C1 segment of cervical spinal cord (tissue), 14 donors: ENCODE measurements at places on chromosomes 7 and 10.

DNA sequence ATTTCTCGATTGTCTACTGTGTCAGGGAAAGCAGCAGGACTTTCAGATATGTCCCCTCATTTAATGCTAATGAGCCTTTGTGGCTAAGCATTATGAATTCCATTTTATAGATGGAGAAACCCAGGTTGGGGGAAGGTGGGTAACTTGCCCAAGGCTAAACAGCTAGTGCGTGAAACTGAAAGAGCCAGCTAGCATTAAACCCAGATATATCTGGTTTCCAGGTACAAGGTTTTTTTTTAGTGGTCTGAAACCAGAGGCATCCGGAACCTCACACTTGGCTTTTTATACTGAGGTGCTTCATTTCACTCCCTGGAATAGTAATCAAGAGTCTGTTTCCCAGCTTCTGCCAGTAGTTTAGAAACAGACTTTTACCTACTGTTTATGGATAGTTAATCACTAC lies 694.8 kb downstream of the PHTF2 start:
- no peak for DNase-seq

- DNase-seq, result no peak
Observed at GRCh38 chr10:91528080-91528479, 104.8 kb downstream of the PPP1R3C start.

DNA sequence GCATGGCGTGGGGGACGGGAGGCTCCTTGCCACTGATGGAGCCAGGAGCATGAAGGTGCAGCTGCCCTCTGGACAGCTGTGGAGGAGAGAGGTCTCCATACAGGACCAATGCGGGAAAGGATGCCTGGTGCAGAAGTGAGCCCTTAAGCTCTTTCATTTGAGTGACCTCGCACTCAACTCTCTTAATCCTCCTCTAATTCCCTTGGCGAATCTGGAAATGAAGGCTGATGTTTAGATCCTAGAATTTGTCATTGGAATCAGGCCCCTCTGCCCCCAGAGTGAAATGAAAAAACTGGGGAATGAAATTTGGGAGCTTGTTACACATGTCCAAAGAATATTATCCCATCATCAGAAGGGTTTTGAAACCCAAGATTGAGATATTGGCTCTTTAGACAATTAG lies 639.5 kb downstream of the LRMDA start:
- no peak for DNase-seq

DNA sequence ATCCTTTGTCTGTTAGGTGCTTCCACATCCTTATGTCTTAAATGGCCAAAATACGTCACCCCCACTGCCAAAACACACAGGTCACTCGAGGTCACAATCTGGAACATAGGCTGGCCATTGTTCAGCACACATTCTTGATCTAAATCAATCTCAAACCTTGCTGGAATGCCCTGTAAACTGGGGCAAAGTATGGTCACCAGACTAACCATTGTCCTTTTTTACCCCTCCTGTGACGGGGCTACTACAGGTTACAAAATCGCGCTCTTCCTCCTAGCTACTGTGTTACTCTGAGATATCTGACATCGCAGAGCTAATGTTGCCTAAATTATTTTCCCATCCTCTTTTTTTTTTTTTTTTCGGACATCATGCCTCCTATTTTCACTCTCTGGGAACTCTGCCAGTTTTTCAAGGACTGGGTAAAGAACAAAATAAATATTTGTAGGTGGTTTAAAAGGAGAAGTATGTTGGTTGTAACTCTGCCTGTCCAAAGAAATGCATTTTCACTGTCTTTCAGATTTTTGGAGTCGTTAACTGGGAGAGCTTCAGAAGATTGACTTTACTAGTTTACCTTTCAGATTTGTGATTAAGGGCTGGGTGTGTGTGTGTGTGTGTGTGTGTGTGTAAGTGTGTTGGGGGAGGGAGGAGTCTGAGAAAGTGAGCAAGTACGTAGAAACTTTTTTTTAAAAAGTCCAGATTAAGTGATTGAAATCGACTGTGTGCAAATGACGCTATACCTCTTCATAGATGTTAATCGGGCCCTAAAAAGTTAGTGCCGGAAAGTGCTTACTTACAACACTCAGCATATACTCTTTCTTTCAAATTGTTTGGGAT lies 942 bp upstream of the KIAA1217 start:
- no peak for DNase-seq

DNA sequence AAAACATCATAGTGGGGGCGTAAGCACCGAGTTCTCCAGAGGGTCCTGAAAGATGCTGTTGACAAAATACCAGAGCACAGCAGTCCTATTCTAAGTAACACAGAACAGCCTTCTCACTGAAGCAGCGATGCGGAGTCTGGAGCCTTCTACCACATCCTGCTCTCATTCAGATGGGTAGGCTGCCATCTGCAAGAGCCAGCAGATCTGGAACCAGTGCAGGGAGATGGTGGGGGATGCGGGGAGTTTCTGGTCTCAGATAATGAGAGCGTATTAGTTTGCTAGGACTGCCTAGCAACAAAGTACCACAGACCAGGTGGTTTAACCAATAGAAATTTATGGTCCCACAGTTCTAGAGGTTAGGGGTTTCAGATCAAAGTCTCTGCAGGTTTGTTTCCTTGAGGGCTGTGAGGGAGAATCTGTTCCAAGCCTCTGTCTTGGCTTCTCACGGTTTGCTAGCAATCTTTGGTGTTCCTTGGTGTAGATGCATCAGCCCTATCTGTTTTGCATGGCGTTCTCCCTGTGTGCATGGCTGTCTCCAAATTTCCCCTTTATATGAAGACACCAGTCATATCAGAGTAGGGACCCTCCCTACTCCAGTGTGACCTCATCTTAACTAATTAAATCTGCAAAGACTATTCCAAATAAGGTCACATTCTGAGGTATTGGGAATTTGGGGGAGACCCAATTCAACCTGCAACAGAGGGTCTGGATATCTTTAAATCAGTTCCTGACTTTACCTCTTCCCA lies 52.0 kb upstream of the STEAP1B start:
- DNase-seq, result no peak

DNA sequence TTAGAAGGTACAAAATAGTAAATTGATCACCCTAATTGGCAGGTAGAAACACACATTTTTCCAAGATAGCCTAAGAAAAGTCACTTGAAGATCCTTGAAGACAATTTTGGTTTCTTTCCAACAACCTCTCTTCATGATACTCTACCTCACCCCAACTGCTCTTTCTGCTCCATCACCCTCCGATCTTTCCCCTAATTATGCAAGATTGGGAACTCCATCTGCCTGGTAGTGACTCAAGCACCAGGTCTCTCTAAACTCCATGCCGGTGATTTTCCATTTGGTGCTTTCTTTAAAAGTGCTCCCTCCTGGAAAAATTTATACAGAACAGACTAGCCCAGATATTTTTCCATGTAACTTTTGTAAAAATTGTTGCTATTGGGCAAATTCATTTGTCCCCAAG lies 1.1 kb upstream of the AKR1B1 start:
- no peak for DNase-seq

DNA sequence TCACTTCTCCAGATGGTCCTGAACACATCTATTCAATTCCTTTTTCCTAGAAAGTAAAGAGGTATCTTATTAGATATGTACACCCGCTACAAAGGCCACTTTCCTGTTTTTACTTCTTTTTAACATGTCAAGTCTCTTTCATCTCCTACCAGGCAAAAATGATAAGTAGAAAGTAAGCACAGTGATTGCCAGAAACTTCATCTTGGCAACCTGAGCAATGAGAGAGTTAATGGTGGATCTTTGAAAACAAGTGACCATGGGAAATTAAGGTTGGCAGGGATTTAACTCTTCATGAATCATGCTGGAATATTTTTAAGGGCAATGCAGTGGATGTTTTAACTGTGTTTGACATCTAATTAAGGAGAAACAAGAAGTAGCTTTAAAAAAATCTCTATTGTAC lies 2.7 kb downstream of the SEMA3A start:
- DNase-seq, result no peak

DNA sequence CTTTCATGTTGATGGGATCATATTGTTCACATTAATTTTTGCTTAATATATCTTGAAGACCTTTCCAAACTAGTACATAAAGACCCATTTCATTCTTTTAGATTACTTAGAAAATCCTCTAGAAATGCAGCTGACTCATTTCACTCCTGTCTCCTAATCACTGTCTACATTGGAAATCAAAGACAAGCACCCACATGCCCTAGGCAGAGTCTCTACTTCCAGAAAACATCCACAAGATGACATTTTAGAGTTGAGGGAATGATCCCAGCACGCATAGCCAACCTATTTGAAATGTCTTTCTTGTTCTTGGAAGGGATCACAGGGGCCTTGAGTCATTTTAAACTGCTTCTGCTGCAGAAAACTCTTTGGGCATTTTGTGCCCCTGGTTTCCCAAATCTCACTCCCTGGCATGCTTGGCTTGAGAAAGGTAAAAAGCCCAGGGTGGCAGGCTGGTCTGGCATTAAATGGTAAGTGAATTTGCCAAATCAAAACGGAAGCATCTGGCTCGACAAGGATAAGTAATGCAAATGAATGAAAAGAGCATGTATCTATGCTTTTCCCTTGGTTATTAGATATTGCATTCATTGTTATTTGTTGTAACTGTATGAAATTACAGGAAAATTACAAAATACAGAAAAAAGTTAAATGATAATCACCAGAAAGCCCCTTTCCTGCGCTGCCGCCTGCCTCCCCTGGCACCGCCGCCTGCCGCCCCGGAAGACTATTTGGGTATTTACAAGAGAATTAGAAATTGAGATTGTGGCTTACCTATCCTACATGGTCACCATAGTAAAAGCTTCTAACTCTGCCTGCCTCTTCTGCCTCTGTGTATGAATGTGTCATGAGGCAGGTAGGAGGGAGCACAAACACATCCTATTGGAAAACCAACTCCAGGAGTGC lies 225.3 kb downstream of the PTEN start:
- DNase-seq, result no peak

DNA sequence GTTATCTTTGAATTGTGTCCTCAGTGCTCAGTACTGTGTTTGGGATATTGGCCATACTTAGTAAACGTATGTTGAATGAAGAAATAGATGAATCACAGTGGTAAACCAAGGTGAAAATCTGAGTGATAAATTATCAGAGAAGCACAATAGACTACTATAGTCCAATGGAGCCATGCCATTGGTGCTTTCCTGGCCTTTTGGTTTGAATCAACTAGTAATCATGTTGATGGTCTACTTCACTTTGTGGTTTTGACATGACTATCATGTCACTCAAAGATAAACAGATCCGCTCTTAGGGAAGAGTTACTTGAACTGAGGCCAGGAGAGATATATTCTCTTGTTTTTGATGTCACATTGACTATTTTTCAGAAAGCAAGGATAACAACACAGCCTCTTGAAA lies 86.1 kb upstream of the IGFBP3 start:
- DNase-seq, result no peak

DNA sequence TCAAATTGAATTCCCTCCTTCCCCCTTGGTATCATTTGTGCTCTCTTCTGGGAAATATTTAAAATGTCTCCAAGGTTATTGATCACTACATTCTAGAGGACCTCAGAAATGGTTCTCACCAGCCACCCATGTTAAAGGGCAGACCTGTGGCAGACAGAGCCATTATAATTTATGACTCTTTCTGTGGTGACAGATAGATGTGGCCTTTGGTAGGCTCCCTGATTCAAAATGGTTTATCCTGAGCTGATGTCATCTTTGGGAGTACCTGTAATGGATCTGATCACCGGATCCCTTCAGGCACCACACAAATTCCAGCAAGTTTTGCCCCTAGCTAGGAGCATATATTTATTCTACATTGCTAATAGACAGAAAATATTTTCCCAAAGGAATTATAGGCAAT lies 267.5 kb downstream of the SDK1 start:
- DNase-seq, result no peak

- peak; percentile 52 for DNase-seq
Observed at GRCh38 chr10:122279725-122280141, 8.6 kb downstream of the BTBD16 start.

DNA sequence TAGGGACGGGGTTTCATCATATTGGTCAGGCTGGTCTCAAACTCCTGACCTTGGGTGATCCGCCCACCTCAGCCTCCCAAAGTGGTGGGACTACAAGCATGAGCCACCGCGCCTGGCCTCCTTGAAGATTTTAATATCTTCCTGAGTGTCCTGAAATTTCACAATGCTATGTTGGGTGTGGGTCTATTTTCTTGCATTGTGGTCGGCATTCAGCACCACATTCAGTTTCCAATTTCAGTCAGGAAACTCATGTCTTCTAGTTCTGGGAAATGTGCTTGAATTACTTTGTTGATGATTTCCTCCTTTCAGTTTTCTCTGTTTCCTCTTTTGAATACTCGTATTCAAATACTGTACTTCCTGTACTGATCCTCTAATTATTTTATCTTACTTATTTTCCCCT lies 49.3 kb upstream of the IL6 start:
- no peak for DNase-seq

GRCh38 chr10:126476246-126476645 lies 88.0 kb upstream of the ADAM12 start:
- no peak for DNase-seq

DNA sequence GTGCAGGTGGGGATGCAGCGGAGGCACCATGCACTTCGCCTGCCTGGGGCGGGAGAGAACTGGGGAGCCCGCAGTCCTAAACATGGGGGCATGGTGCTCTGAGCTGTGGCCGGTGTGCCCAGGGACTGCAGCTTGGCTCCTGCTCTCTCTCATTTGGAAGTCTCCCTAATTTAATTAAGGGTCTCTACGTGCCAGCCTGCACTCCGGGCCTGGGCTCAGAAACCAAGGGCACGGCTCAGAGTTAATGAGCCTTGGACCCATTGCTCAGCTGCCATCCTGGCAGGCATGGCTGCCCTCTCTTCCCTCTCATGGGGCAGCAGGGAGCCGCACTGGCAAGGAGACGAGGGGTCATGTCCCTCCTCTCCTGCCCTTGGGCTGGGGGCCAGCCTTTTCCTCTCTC lies 115.6 kb downstream of the CDH23 start:
- DNase-seq, result no peak

DNA sequence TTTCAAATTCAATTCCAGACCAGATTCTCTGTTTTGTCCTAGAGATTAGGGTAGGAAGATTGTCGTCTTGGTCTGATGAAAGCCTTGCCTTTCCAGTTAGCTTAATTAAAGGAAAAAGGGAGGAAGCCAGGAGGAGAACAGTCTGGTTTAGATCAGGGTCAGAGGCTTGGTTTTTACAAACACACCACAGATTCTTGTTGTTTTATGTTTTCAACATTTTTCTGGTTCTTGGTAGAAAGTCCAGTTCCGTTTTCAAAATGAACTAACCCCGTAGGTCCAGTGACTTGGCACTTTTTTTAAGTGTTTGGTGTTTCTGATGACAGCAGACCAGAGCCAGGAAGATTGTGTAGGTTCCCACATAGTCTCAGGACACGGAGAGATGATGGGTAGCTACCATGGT lies 167.1 kb upstream of the INHBA start:
- DNase-seq, result no peak

DNA sequence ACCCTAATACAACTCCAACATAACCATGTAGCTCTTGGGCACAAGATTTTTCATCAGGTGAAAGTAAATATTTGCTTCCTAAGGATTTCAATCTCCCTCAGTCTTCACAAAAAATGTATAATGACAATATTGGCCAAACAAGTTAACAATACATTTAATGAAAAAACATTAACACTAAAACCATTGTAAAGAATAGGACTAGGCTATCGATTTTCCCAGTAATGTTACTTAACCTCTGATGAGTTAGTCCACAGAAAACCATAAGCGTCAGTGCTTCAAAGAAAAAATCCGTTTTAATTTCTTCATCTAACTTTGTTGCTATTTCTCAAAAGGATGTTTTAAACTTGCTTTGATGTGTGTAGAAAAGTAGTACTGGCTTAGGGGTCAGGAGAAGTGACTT lies 1.2 kb downstream of the ZNF33B start:
- DNase-seq, result no peak

GRCh38 chr10:73881221-73881919 lies 7.0 kb upstream of the CAMK2G start:
- DNase-seq, result no peak
